ENCODE measurements at places on chromosomes 7 and 10.

DNA sequence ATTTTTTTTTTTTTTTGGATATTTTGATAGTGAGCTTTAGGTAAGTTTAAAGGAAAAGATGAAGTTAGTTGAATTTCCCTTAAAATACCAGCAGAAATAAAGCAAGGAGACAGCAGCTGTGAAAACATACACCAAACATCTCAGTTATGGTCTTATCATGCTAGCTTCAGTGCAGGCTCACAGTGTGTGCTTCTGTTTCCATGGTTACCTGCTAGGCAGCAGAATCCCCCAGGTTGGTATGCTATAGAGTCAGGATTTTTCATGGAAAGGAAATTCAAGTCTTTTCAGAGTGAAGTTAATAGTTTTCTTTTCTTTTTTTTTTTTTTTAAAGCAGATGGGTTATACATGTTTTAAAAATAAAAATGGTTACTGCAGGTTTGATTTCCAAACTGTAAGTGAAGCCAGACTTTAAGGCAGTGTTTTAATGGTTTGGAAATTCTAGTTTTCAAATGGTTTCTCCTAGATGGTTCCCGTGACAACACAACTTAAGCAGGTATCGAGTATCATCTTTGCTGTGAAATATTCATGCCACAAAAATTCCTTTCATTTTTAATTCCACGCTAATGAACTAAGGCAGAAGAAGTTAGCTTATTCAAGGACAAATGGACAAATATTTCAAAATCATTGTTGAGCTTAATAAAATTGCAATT is 230.9 kb downstream of the BICC1 start:
- DNase-seq = no peak

DNA sequence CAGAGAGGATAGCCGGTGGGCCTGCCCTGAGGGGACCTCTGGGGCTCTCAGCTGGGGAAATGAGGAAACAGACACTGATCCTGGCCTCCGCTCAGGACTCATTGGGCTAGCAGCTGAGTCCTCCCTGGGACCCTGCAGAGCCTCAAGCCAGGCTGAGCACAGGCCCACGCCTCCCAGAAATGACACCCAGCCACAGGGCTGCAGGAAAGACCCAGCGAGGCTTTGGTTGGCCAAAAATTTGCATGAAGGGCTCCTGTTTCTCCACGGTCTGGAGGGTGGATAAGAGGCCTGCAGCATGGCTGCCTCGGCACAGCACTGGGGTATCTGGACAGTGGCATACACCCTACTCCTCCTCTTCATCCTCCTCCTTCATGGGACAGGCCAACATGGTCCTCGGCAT is 60.4 kb downstream of the ZNF33B start:
- DNase-seq = no peak

DNA sequence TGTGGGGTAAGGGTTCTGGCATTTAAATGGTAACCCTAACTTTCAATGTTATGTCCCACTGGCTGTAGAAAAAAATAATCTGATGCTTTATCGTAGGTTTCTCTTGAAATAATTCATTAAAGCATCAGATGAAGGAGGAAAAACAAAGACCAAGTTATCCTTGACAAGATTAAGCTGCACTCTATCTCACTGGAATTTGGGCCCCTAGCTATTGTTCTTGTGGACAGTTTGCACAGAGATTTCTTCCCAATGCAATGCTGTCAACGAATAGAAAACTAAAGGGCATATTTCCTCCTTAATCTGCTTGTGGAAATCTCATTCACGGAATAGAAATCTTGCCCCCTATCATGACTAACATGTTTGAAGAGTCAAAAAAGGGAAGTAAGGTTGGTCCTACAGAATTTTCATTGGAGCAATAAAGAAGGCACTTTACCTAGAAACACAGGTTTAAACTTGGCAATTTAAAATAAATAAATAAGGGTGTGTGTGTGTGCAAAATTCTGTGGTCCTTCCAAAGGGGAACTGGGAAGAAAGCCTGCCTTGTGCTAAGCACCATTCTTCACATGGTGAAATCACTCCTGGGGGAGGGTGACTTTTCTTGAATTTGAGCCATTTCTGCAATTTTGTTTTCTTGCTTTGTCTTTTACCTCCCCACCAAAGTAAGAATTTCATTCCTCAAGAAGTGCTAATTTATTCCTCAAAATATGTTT is 242.8 kb downstream of the GLI3 start:
- DNase-seq = no peak

- DNase-seq = no peak
Measured at GRCh38 chr7:5567790-5568189, 144.2 kb upstream of the TNRC18 start.

DNA sequence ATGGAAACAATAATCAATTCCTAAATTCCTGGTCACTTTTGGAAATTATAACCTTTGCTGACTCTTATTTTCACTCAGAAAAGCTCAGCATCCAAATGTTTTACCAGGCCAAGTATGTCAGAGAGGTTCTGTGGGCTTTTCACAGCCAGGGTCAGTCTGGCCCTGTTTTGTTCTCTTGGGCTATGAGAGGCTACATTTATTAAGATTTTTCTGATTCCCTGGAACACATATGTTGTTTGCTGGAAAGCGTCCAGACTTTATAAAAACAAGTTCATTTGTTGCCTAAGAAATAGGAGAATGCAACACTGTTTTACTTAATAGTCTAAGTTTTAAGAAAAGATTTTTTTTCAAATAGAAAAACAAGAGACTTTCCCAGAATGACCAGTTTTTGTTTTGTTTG is 238.4 kb upstream of the PLXDC2 start:
- no peak for DNase-seq

DNA sequence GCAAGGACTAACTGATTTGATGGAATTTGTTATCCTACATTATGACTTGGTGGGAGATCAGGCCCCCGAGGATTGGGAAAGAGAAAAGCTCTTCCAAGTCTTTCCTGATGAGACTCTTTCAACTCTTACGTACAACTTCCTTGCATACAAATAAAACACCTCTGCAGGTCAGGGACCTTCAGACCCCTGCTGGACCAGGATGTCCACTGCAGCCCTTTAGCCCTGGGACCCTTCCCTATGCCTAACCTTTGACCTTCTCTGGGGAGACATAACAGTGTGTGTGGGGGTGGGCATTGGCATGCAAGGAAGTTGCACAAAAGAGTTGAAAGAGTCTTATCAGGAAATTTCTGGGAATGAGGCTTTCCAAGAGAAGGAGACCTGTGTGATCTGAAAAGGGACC is 859.4 kb downstream of the TYW1 start:
- DNase-seq = no peak

DNA sequence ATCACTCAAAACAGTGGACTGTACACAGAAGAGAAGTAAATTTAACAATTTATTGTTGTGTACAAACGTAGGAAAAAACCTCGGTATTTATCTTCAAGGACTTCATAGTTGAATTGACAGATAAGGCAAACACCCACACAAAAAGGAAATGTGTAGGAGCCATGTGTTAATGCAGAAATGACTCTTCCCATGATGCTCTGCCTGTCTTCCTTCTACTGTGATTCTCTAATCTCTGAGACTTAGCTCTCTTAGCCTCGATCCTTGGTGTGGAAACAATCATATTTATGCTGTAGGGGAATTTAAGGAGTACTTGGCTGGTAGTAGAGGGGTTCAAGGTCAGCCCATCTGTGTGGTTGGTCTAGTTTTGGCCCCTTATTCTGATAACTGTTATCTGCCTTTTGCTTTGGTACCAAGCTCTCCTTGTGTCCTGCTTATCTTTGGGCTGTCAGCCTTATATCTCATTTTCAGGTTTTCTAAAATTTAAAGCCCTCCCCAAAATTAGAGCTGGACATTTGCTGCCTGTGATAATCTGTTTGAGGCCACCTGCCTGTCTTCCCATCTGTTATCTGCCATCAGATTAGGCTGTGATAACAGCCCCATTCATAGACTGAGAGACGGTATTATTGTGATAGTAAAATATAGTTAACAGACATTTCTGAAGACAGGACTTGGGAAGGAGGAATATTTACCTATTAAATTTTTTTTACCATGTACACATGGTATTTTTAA is 81.7 kb downstream of the GPR85 start:
- no peak for DNase-seq

DNA sequence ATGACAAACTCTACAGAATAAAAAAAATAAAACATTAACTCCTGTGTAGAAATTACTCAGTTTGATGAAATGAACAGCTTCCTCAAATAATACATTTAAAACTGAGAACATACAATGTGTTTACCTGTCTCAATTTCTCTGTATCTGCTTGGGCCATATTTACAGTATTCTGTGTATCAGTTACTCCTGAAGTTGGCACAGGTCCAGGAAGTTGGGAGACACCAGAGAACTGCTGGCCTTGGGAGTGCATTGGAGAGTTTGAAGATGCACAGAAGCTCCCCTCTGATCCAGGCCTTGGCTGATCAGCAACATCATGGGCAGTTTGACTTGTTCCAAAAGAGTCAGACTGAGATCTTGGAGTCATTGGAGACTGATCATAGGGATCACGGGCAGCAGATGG is 155.1 kb downstream of the GALNT11 start:
- DNase-seq = no peak

GRCh38 chr10:8306685-8307364 is 252.3 kb downstream of the GATA3 start:
- no peak for DNase-seq

- no peak for DNase-seq
Measured at GRCh38 chr10:43667317-43667731, 18.6 kb upstream of the ZNF32 start.

DNA sequence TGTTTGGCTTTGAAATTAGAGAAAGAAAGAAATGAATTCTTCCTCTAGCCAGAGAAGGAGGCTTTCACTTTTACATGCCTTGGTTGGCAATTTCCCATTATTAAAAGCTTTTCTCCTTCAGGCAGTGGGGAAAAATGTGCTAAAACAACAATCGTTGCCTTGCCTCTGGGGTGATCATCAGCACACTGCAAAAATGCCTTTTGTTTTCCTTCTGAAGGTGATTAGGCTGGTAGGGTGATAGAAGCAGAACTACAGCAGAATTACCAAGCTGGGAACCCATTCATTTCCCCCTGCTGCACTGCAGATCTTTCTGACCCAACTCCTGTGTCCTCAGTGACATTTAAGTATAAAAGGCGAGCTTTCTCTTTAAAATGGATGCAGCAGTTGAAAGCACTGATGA is 22.2 kb downstream of the ANK3 start:
- DNase-seq = no peak

DNA sequence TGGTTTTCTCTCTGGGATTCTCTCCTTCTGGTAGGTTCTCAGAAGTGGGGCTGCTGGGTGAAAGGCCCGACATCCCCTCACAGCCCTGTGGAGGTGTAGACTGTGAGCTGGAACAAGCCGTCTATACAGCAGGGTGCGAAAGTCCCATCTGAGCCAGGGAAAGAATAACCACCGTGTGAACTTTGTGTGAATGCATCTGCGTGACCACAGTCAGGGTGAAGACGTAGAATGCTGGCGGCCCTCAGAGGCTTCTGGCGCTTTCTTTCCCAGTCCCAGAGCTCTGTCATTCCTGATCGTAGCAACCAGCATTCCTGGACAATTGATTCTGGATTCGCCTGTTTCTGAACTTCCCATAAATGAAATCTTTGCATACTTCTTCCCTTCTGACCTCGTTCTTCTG is 30.0 kb downstream of the ELFN1 start:
- no peak for DNase-seq

DNA sequence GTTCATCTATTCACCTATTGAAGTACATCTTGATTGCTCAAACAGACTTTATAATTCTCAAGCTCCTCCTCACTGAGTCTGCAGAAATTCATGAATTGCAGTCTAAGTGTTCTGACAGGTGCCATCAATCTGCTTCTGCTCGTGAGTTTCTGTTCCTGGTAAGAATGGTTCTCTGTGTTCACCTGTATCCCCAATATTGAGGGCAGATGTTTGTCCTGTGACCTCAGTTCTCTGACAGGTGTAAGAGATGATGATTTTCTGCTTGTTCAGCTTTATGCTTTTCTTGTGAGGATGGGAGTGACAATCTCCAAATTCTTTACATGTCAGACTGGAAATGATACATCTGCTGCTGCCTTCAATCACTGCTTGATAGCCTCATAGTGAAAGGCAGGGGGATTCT is 736.9 kb upstream of the COBL start:
- no peak for DNase-seq

Data from activated CD8-positive, alpha-beta memory T cell treated with anti-CD3 and anti-CD28 coated beads for 1 hour (primary cell).